Activated CD8-positive, alpha-beta memory T cell treated with anti-CD3 and anti-CD28 coated beads for 1 hour (primary cell): ENCODE measurements at places on chromosomes 11 and 22.

DNA sequence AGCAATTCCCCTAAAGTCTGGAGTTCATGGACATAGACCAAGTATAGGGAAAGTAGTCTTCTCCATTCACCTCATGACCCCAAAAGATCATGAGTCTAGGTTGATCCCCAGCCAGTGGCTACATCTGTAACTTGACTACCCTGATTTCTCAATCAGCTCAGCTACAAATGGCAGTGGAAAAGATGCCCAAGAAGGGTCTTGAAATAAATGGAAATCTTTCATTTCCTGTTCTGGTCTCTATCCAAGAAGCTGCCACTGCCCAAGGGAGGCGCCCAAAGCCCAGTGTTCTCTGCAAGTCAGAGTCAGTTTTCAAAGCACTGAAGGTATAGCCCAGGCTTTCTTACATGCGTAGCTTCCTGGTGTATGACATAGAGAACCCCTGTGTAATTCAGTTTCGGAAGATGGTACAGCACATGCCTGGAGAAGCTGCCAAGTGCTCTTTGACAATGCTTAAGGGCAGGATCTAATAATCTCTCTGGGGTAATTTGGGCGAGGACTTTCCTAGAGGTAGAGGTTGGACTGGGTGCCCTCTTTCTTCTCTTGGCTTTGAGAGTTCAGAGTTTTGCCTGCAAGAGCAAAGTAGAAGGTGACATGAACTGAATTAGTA lies 101.1 kb downstream of the ADAMTS15 start:
- no peak for DNase-seq

DNA sequence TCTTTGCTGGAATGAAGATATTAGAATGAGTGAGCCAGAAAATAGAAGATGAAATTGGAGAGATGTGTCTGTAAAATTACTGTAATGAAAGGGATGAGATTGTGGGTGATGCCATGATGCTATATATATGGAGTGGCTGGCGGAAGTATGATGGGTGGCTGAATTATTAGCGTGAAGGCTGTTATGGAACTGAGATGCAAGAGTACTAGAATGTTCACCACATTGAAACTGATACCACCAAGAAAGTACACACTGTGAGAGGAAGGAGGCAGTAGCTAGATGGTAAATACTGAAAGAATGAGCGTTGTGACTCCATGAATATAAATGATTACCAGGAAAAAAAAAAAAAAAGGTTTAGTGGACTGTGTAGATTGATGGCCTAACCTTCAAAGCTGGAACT lies 411.9 kb downstream of the CNTN5 start:
- DNase-seq, result no peak

DNA sequence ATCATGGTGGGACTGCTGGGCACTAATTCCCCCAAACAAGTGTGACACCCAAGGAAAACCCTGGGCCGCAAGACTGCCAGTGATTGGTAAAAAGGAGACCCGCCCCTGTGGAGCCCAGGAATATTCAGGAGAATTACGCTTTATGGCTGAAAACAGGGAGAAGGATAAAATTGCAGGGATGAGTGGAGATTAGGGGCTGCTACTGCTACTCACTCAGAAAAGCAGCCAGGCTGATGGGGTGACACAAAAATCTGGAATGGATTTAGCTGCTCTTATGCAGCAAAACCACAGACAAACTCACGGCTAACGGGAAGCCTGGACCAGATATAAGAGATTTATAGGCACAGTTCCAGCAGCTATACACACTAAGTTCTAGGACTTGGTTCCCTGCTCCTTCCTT lies 4.4 kb upstream of the FBXO3 start:
- no peak for DNase-seq

DNA sequence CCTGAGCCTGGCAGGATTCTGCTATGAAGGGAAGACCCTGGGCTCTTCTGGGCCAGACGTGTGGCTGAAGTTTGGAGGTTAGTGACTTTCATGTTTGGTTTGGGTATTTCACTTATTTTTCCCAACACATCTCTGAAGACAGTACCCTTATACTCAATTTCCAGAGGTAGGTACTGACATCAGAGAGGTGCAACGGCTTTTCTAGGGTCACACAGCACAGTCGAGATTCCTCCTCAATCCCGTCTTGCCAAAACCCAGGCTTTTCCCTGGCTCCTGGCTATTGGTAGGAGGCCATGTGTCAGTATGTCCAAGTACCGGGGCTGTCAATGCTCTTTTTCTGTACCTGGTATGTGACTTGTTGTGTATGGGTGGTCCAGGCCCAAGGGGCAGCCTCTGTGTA lies 6.1 kb upstream of the PMM1 start:
- DNase-seq, result no peak

GRCh38 chr11:78893996-78894395 lies 319.3 kb upstream of the NARS2 start:
- no peak for DNase-seq

DNA sequence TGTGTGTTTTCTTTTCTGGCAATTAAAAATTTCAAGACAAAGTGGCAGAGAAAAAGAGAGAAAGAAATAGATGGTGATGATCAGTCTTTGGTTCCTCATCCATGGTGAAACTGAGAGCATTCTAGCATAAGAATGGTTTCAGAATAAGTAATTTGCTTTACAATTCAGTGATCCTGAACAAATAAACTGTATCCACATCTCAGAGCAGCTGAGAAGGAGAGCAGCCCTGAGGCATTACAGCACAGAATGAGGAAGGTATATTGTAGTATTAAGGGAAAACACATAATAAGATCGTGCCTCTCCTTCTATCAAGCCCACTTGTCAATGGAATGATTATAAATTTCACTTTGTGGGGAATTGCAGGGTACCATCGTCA lies 17.4 kb downstream of the LUZP2 start:
- DNase-seq, result no peak

DNA sequence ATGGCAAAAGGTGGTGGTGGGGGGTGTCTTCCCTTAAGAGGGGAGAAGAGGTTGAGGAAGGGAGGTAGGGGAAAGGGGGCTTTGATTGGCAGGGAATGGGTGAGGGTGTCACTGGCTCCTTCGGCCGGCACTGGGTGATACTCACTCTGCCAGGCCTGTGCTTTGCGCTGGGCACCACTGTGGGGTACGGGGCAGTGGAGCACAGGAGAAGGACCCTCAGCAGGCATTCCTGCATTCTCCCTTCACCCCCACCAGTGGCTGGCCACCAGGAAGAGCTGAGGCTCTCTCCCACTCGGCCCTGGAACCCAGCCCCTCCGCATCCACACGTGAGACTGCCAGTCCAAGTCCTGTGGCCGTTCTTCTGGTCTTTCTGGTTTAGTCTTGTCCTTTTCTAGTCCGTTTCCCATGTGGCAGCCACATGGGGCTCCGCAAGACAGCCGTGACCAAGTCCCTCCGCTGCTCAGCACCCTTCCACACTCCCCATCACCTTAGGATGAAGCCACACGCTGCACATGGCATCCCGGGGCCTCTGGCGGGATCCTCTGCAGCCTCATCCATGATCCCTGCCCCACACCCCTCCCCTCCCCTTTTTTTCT lies 8.0 kb downstream of the CAPN5 start:
- no peak for DNase-seq

DNA sequence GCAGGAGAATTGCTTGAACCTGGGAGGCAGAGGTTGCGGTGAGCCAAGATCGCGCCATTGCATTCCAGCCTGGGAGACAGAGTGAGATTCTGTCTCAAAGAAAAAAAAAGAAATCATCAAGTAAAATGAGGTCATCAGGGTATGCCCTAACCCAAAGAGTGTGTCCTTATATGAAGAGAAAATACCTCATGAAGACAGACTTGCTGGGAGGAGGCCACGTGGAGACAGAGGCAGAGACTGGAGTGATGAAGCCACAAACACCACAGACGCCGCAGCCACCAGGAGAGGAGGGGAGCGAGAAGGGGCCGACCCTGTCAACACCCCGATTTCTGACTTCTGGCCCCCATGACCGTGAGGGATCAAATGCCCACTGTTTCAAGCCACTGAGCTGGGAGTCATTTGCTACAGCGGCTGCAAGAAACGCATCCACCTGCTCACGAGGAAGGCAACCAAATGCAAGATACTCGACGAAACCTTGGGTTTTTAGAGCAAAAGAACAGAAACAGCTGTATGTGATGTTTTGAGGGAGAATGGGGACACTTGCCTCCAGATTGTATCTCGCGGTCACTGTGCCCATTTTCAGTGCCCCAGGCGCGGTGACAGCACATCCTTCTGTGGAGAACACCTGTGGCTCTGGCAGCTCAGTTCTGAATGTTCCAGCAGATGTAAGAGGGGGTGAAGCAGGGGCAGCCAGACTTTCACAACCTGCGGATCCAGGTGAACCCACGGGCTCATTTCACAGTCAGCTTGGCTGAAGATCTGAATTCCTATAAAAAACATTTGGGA lies 1317.2 kb downstream of the TBC1D22A start:
- DNase-seq, result no peak

GRCh38 chr11:36240173-36240572 lies 49.1 kb downstream of the COMMD9 start:
- no peak for DNase-seq

DNA sequence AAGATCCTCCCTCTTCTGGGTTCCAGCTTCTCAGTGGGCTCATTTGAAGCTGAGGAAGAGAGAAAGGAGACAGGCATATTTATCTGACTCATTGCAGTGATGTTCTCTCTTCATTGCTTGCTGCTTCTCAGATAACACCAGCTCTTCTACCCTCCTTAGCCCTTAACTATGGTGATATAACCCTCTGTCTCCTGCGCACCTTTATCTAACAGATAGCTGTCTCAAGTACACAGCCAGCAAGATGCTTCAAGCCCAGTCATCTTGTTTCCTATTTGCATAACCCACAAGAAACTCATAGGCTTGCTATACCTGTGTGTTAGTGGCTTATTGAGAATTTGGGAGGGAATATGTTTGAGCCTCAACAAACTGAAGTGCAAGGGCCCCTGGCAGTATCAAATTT lies 12.6 kb downstream of the PRSS23 start:
- DNase-seq, result no peak

- DNase-seq, result no peak
These were observed 293.9 kb downstream of the GUCY1A2 start for GRCh38 chr11:106724293-106724892.

DNA sequence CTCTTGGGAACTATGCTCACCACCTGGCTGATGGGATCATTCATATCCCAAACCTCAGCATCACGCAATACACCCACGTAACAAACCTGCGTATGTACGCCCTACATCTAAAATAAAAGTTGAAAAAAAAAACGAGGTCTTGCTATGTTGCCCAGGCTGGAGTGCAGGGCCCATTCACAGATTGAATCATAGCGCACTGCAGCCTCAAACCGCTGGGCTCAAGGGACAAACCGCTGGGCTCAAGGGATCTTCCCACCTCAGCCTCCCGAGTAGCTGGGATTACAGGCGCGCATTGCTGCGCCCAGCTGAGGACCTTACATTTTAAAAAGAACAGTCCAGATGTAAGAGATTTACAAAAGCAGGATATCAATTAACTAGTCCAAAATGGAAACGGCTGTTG lies 41.9 kb upstream of the EMID1 start:
- DNase-seq, result no peak

- DNase-seq, result no peak
These were observed 13.4 kb downstream of the IFT46 start for GRCh38 chr11:118552341-118552740.

DNA sequence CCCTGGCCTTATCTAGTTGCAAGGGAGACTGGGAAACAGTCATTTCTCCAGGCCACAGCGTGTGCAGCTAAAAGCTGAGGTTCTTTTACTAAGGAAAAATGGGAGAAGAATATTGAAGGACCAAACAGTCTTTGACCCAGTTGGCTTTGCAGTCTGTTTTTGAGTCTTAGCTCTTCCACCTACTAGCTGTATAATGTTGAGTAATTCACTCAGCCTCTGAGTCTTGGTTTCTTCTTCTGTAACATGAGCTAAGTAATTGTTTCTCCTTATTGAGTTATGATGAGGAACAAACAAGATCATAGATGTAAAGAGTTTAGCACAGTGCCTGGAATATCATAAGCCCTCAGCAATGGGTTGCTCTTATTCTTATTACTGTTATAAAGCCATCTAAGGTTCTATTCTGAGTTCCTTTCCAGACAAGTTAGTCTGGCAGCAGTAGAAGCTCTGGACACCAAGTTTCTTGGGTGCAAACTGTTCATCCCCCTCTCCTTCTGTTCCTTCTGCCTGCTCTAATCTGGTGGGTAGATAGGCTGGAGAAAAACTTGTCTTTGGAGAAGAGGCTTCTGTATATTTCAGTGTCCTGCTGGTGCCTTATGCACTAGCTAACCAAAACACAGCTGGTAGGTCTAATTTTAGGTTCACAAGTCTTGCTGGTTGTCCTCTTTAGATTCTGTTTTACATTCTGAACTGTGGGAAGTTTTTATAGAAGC lies 13.5 kb downstream of the TRIM44 start:
- no peak for DNase-seq

DNA sequence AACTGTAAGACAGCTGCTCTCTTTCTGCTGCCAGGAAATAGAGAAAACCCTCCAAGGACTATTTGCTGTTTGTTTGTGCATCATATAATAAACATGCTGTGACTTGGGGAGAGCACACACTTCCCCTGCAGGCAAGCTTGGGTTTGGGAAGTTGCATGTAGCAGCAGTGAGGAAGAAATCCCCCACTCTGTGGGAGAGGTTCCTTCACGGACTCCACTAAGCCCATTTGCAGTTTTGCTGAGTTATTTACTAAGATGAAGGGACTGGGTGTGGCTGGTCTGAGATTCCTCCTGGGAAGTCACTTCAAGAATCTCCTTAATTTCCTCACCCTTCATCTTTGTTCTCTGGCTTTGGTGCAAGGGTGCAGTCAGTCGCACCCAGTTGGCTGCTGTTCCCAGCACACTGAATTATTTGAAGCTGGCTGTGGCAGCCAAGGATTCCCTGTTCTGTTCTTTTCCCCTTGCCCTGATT lies 104.9 kb downstream of the ARFGAP2 start:
- no peak for DNase-seq
